ENCODE measurements at places on chromosomes 6 and 20.

DNA sequence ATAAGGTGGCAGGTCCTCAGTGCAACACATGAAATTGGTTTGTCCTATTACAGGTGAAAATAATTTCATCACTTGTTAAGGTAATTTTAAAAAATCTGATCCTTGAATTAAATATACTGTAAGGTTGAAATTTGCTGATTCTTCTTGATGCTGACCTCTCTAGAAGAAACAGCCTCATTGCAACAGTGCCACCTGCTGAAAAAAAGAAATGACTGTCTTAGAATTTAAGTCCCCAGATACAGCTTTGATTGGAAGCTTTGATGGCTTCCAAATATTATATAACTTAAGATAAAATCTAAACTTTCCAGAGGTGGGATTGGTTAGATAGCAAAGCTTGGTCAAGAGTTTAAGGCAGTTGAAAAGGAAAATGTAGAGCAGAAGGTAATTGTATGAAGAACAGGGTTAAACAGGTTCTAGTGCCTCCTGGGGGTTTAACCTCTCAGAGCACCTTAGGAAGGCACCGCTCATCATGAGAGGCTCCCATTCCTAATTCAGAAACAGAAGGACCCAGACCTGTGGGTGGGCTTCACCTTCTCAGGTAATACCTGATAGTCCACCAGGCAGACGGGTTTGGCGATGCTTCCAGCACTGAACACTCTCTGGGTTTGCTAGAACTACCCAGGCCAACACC is 401.0 kb downstream of the PAX1 start:
- DNase-seq, result no peak

GRCh38 chr6:50744976-50745375 is 31.6 kb downstream of the TFAP2D start:
- no peak for DNase-seq

- no peak for DNase-seq
These were observed at the start of gene CFB for GRCh38 chr6:31945507-31946369. Gene CFB, plus strand, starts transcription at chr6:31946095. Its CDS starts 127 bp downstream, at chr6:31946222.

DNA sequence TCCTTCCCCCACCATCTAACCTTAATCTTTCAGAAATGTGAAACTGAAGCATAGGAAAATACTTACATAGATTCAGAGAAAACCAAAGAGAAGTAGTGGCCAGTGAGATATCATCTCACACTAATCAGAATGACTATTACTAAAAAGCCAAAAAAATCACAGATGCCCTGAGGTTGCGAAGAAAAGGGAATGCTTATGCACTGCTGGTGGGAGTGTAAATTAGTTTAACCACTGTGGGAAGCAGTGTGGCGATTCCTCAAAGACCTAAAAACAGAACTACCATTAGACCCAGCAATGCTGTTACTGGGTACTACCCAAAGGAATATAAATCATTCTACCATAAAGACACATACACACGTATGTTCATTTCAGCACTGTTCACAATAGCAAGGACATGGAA is 9.2 kb upstream of the PREX1 start:
- no peak for DNase-seq

DNA sequence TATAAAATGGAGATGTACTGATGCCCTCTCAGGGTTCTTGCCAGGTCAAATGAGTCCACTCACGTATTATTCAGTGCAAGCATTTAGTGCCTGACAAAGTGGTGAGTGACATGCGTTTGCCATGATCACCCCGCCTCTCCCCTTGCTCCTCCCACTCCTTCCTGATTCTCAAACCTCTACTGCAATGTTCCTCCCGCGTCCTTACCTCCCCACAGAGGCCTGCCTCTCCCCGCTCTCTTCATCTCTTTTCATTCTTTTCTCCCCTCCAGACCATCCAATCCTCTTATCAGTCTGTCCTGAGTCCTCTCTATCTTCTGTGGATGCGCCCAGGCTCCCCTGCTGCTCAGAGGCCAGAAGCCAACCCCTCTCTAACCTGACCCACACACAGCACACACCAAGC is 40.7 kb downstream of the KCNK5 start:
- no peak for DNase-seq

DNA sequence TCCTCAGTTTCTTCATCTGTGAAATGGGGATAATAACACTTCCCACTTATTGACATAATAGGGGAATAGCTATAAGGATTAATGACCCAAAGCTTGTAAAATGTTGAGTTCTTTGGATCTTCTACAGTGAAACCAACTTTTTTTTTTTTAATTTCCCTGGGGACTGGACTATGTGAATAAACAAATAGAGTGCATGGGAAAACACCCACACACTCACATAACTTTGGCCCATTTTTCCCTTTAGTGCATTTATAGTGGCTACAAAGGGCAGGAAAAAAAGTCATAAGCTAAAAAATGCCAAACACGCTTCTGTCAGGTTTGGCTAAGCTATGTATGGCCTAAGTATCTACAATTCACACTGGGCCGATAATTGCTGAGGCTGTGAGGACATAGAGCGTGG is 406.2 kb upstream of the JAG1 start:
- no peak for DNase-seq

GRCh38 chr6:35177596-35177995 is 36.2 kb upstream of the SCUBE3 start:
- no peak for DNase-seq

DNA sequence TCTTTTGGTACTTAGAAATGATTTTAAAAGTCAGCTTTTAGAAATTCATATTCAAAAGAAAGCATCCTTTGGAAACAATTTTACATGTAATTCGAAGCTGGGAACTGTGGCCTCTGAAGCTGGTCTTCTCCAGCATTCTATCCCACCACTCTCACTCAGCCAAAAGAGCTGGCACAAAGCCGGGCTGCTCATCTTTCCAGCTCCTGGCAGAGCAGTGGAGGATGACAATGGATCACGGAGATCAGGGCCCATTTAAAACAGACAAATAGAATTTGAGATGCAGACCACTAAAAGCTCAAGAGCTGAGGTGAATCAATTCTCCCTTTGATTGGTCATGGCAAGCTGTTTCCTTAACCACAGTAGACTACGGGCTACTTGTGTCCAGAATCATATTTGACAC is 60.6 kb downstream of the OTOR start:
- DNase-seq, result no peak

DNA sequence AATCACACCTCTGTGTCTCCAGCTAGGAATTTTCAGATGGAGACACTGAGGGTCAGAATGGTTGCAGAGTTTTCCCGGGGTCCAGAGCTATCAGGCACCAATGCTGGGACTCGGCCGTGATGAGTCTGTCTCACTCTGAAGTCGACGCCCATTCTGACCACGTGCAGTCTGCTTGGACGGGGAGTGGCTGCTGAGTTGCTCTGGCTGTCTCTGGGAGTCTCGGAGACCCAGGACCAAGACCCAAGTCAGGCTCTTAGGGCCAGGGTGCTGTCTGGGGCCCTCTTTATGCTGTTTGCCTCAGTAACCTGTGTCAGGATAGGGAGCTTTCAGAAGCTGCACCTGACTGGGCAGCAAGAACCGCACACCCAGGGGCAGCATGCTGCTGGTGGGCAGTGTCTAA is 4.6 kb downstream of the IP6K3 start:
- no peak for DNase-seq

DNA sequence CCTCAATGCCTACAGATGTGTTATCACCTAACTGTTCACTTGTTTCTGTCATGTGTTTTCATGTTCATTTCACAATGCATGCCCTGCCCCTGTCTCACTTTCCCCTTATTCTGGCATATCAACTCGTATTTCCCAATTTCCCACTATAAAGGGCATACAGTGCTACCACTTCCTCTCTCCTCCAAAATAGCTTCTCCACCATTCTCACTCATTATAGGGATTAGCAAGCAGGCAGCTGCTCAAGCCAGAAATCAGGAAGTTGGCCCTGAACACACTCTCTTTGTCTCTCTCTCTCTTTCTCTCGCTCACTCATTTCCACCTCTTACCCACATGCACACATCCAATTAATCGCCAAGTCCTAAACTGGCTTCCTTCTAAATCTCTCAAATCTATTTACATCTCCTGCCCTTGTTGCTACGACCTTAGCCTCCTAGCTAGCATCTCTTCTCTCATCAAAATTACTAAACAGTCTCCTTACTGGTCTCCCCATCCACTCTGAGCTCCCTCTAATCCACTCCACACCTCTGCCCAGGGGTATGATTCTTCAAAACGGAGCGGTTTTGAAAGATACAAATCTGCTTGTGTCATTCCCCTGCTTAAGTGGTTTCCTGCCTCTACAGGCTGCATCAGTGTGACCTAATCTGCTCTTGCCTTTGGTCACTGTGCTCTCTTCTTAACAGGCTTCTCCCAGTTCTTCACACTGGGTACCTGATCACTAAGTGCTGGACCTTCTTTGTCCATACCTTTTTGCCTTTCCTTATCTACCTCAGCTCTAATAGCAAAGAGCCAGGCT is 196.2 kb downstream of the BTBD9 start:
- DNase-seq, result no peak

DNA sequence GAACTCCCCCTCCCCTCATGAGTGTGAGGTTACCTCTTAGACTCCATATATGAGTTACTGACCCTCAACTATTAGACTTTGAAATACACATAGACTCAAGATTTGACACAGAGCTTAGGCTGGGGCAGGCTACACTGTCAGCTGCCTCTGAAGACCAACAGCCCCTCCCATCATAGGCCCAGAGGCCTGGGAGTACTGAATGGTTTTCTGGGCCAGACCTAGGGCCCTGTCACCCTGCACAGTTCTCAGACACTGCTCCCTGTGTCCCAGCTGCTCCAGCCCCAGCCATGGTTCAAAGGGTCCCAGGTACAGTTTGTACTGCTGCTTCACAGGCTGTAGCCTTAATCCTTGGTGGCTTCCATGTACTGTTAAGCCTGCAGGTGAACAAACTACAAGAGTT is 132.1 kb upstream of the MOCS1 start:
- DNase-seq, result no peak

DNA sequence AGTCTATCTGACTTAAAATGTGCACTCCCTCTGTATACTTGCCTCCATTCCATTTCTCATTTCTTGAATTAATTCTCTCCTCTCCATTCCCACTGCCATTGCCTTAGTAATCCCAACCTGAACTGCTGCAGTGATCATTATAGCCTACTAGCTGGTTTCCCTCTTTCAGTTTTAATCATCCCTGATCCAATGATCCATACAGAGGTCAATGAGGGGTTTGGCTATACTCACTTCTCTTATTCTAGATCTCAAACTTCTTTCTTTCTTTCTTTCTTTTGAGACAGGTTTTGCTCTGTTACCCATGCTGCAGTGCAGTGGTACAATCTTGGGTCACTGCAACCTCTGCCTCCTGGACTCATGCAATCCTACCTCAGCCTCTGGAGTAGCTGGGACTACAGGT is 17.6 kb downstream of the MAP3K7 start:
- DNase-seq, result no peak

DNA sequence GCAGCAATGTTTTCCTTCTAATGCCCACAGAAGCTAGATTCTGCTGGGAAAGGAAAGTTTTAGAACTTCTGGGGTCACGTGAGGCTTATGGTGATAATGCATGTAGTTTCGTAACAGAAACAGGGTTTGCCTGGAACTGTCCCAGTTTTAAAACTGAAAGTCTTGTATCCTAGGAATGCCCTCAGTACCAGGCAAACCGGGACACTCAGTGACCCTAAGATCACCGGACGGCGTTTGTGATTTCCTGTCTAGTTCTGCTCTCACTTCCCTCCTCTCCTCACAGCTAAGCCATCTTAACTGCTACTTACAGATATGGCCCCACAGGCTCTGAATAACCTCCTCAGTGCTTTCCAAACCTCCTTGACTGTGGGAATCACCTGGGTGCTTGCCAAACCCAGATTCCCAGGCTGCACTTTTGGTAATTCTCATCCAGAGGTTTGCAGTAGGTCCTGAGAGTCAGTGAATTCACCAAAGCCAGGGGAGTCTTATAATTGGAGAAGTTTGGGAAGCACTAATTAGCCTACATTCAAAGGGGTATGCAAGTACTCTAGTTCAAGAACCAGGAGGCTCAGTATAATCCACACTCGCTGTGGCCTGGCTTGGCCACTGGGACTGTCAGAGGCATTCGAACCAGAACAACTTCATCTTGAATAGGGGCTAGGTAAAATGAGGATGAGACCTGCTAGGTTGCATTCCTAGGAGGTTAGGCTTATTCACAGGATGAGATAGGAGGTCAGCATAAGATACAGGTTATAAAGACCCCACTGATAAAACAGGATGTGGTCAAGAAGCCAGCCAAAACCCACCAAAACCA is 231.6 kb upstream of the MYLIP start:
- DNase-seq, result no peak

GRCh38 chr6:48069280-48069679 is 41.7 kb downstream of the PTCHD4 start:
- no peak for DNase-seq

GRCh38 chr6:155274106-155274505 is 10.3 kb downstream of the CLDN20 start:
- DNase-seq, result no peak

DNA sequence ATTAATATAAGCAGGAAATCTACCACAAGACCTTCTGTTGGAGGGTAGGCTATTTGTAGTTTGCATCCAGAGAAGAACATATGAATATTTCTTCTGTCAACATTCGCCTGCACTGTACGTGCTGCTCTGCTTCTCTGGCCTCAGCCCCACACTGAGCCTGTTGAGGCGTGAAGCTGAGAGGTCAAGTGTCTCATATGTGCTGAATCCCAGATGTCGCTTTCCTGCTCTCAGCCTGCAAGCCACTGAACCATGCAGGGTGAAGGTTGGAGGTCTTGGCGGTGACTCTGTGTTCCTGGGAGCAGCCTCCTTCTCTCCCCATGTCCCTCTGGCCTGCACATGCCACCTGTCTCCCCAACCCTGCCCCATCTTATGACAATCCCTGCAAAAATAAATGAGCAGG is 83.6 kb downstream of the TMEM170B start:
- DNase-seq, result no peak

- DNase-seq, result no peak
These were observed 213.7 kb downstream of the ATXN1 start for GRCh38 chr6:16547587-16547986.

GRCh38 chr6:169160855-169161560 is 92.6 kb downstream of the THBS2 start:
- no peak for DNase-seq

GRCh38 chr20:20856956-20857355 is 144.5 kb upstream of the RALGAPA2 start:
- DNase-seq, result no peak

- DNase-seq, result no peak
These were observed 987 bp downstream of the TMEM181 start for GRCh38 chr6:158560836-158561320.

- no peak for DNase-seq
These were observed 115.2 kb upstream of the GLP1R start for GRCh38 chr6:38933426-38933825.

DNA sequence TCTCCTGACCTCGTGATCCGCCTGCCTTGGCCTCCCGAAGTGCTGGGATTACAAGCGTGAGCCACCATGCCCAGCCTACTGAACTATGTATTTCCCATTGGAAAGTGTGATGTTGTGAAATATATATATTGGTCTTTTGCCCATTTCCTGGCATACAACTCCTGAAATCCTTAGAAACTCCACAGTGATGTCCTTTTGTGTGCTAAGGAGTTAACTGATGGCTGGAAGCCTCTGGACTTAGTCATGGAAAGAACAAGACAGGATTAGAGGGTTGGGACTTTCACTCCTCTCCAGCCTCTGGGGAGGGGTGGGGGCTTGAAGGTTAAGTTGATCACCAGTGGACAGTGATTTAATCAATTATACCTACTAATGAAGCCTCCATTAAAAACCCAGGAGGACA is 7.1 kb downstream of the PANK2 start:
- no peak for DNase-seq

All from T follicular helper cell (primary cell).